ENCODE measurements at places on chromosomes 7 and 10.

DNA sequence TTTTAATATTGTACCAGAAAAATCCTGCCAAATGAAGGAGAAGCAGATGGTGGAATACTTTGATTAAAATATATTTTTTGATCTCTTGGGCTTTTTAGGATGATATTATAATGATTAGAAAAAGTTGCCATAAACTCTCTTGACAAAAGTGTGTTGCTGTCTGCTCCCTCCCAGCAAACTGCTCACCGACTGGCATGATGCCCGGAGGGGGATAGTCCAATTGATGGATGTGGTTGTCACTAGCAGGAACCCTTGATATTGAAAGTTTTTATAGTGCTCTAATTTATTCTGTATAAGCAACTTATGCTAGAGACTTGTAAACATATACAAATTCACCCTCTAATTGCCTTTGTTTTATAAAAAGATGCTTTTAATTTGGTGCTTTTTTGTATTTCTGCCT lies 114.0 kb downstream of the DNAH11 start:
- DNase-seq: no peak

DNA sequence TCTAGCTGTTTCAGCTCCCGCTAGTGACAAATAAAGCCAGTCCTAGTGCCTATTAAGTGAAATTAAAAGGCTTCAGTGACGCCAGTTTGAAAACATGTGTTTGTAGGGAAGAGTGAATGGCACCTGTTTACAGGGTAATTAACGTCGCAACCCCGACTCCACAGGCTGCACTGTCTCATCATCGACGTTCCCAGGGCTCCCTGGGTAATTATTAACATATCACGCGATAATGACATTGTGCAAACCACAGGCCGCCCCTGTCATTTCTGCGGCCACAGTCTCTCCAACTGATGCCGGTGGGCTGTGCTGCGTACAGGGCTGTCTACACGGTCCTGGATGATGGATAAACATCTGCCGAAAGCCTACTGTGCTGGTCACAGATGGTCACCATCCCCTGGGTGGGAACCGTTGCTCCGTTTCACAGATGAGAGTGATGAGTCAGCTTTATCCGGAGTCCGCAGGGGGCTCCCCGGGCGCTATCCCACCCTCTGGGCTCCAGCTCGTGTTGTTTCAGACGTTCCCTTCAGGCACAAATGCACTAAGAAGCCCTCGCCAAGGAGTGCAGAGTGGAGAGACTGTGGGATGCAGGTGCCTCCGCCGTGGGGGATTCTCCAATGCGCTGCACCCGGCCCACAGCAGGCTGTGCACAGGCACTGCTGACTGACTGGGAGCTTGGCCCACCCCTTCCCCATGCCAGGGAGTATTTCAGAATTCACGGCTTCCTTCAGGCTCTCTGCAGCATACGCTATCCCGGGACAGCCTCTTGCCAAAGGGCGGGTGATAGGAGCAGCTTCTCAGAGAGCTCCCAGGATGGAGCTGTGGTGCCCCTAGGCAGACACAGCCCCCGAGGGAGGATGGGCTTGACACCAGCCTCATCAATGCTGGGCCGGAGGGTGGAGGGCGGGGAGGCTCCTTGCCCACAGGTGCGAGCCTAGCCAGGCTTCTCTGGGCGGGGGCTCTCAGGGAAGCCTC lies 491.8 kb upstream of the FOXK1 start:
- DNase-seq: no peak

DNA sequence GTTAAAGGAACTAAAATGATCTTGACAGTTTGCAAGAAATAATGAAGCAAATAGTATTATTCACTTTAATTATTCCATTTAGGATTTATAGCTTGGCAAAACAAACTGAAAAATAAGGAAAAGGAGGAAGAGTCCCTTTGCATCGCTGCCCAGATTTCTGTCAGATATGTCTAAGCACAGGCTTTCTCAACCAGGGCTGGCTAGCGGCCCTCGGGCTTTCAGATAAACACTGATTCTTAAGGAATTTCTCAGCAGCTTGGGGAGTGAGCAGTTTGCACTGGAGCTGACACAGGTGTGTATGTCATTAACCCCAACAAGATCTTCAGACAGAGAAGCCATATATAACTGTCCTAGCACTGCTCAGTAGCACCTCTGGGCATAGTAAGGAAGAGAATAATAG lies 47.9 kb upstream of the SEMA3D start:
- no peak for DNase-seq

DNA sequence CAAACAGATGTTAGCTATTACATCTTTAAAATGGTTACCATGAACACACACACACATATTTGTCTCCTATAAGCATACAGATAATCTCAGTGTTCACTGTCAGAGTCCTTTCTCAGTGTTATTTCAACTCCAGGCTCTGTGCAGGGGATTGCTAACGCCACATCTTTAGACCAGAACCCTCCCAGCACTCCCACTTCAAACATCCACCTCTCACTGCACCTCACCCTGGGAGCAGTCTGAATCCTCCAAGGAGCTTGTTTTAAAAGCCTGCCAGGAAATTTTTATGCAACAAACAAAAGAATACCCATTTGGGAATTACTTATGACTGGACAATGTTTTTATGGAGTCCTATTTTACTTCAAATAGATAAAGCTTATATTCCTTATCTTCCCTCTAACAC lies 107.4 kb downstream of the PARD3 start:
- DNase-seq: no peak

DNA sequence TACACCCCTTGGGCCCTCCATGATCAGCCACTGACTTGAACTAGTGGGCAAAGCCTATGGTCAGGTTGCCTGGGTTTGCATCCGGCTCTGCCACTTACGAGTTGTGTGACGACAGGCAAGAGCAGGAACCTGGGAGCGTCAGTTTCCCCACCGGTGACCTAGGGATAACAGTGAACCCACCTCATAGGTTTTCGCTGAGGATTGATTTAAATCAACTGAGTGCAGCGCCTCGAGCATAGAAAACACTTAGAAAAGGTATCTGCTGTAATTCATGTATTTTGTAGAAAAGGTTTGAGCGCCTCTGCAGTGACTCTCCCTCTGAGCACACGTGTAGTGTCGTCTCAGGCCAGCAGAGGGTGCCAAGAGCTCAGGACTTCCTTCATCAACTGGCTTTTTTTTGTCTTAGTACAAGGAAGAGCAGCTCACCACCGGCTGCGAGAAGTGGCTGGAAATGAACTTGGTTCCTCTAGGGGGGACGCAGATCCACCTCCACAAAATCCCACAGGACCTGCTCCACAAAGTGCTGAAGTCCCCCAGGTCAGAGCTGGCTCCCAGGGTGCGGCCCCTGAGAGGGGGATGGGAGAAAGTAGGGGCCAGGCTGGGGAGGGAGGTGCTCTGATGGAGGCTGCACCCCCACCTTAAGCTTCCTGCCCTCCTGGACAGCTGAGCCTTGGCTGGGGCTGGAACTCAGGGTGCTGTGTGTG lies 27.7 kb downstream of the BTBD16 start:
- peak; percentile 67 for DNase-seq

DNA sequence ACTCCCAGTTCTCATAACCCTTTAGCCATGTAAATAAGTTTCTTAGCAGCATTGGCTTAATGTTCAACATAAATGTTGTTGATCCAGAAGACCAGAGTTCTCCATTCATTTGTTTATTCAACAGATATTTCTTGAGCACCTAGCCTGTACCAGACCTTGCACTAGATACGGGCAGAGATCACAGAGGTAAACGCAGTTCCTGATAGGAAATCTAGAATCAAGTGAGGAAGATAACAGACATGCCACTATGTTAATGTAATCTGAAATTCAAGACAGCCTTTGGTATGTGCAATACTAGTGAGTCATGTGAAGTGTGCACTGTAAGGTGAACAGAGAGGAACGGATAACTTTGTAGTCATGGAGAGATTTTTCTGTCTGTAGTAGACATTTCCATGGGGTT lies 3.0 kb downstream of the BUB3 start:
- DNase-seq: no peak

- DNase-seq: peak; percentile 55
Measured at GRCh38 chr10:3071405-3072198, 4.3 kb downstream of the PFKP start.

DNA sequence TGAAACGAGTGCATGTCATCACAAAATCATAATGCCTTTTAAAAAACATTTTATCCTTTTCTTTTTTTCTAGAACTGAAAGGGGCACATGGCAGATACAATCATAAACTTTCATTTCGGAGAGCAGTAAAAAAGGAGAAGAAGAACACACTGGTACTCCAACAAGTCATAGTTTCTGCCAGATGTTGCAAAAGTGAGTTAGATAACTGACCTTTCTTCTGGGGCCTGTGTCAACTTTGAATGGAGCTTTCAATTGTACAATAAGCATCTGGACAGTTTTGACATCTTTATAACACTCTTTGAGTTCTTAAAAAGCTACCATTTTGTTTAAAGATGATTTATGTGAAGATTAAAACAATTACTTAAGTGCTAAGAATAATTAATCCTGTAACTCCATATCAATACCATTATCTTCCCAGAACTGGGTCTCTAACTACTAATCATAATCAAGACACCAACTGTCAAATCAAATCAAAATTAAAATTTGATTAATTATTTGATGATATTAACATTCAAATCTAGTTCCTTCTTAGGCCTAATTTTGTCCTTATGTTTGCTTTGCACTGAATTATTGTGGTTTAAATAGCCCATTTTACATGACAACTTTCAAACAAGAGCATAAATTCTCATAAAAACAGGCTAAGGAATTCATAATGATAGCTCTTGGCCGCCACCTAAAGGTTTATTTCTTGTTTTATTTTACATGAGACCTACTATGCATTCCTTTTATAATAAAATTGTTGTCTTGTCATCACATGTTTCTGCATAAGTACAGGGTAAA lies 19.5 kb upstream of the ITGB8 start:
- no peak for DNase-seq

DNA sequence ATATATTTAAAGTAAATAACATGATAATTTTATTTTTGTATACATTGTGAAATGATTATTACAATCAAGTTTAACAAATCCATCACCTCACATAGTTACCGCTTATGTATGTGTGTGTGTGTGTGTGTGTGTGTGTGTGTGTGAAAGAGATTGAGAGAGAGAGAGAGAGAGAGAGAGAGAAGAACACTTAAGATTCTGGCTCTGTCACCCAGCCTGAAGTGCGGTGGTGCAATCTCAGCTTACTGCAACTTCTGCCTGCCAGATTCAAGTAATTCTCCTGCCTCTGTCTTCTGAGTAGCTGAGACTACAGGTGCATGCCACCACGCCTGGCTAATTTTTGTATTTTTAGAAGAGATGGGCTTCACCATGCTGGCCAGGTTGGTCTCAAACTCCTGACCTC lies 17.8 kb downstream of the LYZL1 start:
- DNase-seq: no peak

DNA sequence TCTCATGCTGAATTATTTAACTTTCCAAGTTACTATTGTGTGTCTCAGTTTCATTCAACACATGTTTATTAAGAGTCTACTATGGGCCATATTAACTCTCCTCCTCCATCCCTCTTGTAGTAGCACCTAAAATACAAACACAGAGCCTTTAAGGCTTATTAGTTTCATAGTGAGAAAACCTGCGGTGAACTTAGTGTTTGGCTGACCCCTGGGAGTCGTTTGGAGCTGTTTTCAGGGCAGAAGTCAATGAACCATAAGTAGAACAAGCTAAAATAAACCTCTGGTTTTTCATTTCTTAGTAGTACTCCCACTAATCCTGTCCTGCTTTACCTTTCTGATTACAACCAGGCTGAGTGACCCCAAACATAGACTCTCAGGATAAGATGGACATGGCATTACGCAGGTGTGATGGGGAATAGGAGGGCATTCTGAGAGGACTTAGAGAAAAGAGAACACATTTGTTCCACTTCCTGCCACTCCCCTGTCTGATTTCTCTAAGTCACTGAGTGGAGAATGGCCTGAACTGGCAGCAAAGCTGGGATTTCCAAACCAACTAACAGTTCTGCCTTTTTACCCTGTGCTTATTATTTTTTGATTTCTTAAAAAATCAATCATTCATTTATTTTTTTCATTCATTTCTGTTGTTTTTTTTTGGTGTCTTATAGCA lies 74.5 kb downstream of the LRMDA start:
- DNase-seq: no peak

All from activated naive CD4-positive, alpha-beta T cell treated with Interleukin-2 at 50 U/mL for 16 hours (primary cell).